A549 treated with RU486 at 1 μM for 4 hours (cell line): ENCODE measurements at places on chromosomes 2 and 18. TPM values are rescaled to one million over a fixed set of nuclear protein-coding genes. Genes with fewer than 3 reads are reported as not detected.

The VWC2L gene
- not detected in 5 replicates for total RNA-seq

The MARCHF4 gene
- 47.3 to 64.6 TPM (median 56.8 TPM) in 5 replicates for total RNA-seq

The SNED1 gene
- 0.30 to 1.1 TPM (median 0.53 TPM) in 5 replicates for total RNA-seq

The CHRNA1 gene
- not detected in 5 replicates for total RNA-seq

The RAX gene
- total RNA-seq: not detected in 5 replicates

The IL36G gene
- not detected in 5 replicates for total RNA-seq

The NDC80 gene
- 8.5 to 17.2 TPM (median 14.1 TPM) in 5 replicates for total RNA-seq
